ENCODE measurements at places on chromosomes 11 and 22.
A peak's percentile ranks its signal among the peaks of the same experiment; 100 is the strongest.

- DNase-seq, result no peak
Observed at GRCh38 chr11:71326328-71326940, 74.1 kb upstream of the SHANK2 start.

DNA sequence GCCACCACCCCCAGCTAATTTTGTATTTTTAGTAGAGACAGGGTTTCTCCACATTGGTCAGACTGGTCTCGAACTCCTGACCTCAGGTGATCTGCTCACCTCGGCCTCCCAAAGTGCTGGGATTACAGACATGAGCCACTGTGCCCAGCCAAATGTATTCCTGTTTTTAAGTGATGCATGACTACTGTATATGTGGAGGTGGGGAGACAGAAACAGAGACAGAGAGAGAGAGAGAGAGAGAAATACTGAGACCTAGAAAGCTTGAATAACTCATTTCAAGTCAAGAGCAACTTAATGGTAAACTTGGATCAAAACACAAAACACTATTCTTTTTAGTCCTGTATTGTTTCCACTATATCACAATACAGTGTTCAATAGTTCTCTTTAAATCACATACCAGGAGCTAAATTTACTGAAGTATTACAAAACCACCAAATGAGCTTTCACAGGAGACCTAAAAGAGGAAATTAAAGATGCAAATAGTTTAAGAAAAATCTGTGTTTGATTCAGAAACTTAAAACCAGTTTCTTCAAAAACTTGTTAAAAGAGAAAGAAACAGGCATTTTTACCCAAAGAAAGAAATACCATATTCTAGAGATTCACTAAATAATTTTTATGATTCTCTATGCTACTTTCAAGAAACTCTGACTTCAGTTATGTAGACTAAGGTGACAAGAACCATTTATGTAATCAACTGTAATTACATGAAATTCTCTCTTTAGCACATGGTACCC, 188.7 kb downstream of the ETS1 start:
- DNase-seq, result no peak

DNA sequence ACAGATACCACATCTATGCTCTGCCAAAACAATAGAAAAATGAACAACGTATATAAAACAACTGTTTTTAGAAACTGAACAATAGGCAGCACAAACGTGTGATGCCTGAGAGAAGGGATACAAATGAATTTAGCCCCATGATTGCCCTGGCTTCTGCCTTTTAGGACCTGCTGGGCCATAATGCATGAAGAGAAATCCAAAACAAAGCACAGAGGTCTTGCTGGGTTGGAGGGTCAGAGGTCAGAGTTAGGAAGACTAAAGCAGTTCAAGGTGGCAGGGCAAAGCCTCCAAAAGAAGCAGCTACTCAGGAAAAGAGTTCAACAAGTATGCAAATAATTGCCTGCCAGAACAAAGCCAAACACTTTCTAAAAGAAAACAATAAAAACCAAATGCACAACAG, 138.5 kb downstream of the TTC28 start:
- DNase-seq, result no peak

DNA sequence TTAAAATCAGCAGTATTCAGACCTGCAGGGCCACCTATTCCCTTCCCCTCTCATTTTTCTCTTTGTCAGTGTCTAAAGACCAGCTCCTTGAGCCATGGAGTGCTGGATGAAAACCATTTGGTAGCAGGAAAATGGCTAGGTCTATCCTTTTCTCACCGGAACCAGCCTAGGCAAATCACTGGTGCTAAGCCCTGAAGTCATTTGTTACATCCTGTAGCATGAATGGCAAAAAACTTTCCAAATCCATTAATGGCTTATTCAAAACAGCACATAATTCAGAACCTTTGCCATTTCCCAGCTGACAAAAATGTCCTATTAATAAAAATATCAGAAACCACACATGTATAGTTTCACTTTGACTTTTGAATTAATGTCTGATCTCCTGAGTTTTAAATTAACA, 209.5 kb upstream of the E2F8 start:
- no peak for DNase-seq

DNA sequence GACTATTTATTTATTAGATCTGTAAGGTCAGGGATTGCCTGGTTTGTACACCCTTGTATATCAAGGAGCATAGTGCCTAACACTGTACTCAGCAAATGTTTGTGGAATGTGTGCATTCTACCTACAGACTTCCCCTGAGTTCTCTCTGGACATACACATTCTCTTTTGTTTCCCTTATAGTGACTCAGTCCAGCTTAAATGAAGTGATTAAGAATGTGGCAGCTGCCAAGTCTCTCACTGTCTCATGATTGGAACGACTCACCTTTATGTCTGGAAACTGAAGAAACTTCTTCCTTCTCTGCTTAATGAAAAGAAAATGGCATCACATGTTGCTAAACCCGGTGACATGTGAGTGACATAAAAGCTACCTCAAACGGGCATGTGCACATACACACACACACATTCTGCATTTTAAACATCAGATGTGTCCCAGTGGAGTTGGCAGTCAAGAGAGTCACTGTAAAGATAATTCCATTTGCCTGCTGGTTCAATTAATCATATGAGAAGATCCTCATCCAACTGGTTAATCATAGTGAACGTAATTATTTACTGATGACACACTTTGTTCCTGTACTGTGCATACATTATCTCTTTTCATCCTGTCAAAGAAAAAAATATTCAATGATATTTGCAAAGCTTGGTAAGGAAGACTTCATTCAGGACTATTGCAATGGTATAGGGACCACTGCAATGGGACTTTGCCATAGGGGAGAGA, 42.8 kb downstream of the GLYAT start:
- peak; percentile 16 for DNase-seq

DNA sequence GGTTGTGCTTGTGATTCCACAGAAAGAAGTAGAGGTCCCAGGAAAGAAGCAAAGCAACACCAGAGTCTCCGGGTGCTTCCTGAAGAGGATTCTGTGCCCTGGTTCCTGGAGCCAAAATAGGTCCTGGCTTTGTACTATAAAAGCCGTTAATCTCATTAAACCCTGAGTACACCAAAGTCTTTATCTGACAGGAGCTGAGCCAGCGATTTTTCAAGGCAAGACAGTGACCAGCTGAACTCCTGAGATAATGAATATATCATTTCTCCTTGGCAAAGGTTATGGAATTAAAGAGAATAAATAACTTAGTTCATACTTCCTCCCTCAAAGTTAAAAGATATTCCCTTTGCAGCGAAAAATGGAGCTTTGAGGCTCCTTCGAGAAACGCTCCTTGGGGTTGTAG, 5.2 kb downstream of the TMEM138 start:
- no peak for DNase-seq

GRCh38 chr11:115627666-115628460, 123.6 kb upstream of the CADM1 start:
- DNase-seq, result no peak

DNA sequence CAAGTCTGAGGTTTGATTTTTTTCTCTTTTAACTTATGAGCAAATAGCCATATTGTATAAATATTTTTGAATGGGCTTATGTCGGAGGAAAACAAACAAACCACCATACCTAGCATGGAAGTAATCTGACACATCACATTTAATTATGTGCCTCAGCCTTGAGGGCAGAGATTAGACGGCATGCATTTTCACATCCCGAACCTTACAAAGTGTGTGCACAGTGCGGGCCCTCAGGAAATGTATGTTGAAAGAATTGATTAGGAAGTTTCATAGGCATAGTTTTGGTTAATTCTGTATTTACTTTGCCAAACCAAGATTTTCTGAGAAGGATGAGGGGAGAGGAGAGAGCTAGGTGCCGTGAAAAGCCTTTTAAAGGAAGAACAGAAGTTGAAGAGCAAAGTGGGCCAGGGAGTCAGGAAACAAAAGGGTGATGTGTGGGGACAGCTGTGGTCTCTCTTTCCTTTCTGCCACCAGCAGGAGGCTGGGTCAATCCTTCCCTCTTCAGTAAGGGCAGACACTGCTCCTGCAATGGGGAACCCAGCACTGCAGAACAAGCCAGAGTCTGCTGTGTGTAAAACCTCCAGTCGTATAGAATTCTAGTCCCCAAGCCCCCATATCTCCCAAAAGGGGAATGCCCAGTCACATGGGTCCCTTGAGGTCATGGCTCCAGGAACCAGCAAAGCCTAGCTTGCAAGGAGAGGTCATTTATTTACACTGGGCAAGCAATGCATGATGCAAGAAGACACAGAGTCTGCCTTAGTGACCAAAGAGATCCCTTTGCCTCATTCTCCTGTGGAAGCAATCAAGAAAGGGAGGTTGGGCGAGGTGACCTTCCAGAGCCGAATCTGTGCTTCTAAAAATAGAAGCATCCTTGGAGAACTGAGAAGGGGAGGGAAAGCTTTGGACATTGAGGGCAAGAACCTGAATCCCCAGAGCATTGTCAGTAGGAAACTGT, 71.1 kb upstream of the OLFML1 start:
- no peak for DNase-seq

All from EL (cell line).